ENCODE measurements at places on chromosomes 11 and 22.

DNA sequence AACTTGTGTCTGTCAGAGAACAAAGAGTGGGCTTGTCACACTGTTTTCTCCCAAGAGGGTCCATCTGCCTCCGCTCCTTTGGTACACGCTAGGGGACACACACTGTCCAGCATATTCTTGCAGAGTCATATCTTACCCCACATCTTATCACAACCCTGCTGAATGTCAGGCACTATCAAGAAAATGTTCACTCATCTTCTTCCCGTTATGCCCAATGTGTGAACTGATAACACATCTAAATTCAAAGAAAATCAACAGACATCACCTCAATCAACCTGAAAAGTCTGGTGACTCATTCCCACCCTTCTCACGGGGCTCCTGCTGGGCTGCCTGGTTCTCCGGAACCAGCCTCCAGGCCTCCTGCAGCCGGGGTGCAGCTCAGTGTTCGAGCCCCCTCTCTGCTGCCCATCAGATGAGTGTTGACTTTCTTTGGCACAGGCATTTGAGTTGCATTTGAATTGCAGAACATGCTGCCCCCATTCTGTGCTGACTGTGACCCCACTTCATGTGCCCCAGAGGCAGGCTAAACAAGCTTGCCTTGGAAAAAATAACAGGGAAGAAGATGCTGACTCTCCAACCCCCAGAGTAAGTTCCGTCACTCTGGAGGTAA, 19.4 kb downstream of the GRAP2 start:
- DNase-seq, result no peak

- DNase-seq, result no peak
Observed at GRCh38 chr11:109383306-109383705, 38.7 kb upstream of the C11orf87 start.

DNA sequence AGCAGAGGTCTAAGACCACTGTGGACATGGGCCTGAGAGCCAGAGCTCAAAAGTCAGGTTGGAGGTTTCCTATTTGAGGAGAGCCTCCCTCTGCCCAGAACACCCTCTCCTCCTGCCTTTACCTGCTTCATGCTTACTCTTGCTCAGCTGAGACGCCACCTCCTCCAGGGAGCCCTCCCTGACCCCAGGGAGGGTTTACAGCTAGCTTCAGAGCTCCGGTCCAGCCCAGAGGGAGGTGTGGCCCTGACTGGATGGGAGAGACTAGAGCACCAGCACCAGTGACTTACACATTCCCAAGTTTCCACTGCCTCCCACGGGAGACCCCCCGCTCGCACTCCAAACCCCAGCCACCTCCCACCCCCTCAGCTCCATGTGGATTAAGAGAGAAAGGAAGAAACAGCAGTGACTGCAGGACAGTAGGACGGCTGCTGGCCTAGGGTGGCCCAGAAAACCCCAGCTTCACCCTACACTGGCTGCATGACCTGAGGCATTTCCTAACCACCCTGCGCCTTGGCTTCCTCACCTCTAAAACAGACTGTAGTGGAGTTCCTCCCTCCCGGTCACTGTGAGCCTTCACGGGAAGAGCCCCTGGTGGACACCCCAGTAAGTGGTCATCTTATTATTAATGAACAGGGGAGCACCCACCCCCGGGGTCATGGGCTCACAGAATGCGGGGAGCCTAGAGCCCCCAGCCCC, 24.5 kb upstream of the PDGFB start:
- no peak for DNase-seq

- DNase-seq, result no peak
Observed at GRCh38 chr11:57144531-57145320, 37.0 kb upstream of the LRRC55 start.

DNA sequence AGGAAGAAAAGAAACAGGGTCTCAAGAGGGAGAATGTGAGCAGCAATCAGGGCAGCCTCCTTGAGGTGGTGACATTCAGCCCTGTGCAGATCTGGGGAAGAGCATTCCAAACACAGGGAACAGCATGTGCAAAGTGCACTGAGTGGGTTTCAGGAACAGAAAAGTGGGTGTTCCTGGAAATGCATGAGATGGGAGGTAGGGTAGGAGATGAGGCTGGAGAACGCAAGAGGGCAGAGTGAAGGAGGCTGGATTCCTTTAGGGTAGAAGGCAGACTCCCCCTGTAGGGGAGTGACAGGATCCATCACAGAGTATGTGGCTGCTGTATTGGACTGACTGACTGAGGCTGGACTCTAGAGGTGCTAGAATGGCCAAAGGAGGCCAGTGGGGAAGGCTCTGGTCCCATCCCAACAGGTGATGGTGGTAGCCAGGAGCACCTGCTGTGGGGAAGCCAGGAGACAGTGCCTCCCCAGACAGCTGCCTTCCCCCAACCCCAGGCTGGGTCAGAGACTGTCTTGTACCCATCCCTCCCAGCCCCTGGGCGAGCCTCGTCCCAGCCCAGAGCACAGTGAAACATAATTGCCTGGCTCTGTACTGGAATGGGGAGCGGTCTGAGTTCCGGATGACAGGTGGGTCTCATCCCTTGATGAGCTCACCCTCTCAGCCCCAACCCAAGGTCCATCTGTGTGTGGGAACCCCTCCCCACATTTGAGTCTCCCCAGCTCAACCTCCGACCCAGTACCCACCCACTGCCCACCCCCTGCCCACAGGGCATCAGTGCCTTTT, 419.4 kb downstream of the MN1 start:
- no peak for DNase-seq

GRCh38 chr11:57474803-57475115, 14.4 kb downstream of the RTN4RL2 start:
- DNase-seq, result no peak

- peak; percentile 25 for DNase-seq
Observed at GRCh38 chr22:35752863-35753189, 35.2 kb downstream of the APOL5 start.

DNA sequence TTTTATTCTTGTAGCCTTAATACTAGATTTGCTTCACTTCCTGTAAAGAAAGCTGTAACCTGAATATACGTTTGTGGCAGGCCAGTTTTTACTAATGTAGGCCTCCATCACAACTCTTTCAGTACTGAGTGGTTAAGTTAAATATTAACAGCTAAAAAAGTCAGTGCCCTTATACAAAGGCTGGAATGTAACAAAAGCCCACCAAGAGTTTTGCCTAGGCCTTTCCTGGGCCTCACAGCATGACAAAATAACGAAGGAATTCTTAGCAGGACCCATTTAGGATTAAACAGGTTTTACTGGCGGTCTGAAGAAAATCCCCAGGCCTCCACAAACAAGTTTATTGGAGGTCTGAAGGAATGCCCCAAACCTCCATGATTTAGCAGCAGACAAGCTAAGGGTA, 43.7 kb downstream of the PIWIL3 start:
- no peak for DNase-seq

GRCh38 chr22:29732883-29733282, 13.1 kb downstream of the CABP7 start:
- no peak for DNase-seq

- DNase-seq, result no peak
Observed at GRCh38 chr11:43934601-43935423, 7.6 kb upstream of the C11orf96 start.

DNA sequence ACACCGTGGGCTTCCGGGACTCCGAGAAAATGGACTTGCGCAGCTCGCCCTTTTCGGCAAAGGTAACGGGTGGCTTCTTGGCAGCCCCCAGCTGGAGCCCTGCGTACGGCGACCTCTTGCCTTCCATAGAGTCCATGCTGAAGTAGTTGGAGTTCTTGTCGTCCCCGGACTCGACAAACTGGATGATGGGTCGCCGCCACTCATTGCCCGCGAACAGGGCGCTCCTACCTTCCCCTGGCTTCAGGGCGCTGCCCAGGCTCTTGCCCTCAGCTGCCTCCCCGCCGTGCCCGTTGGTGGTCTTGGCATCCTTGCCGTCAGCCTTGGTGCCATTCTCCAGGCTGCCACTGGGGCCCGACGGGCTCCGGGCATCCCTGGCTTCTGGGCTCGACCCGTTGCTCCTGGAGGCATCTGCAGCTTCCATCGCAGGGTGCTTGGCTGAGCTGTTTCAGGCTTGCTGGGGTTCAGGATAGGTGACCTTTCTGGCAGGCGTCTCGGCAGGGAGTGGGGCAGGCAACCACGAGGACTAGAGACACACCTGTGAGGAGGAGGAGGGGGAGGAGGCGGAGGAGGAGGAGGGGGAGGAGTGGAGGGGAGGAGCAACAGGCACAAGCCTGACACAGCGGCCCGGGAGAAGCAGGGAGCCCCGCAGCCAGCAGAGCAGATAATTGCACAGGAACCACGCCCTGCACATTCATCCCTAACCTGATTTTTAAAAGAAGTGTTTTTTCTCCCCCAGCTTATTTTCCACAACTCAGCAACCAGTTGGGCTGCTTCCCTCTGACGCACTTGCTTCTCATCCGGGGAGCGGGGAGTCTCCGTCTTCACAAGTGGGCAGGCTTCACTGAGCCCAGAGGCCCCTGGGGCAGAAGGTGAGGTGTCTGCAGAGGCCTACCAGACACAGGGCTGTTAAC, at the start of gene TRIM29:
TRIM29 (minus strand) TSS at position 503 of the 911 bp plus-strand sequence; CDS start at position 421, 82 bp downstream.
- no peak for DNase-seq

- DNase-seq, result no peak
Observed at GRCh38 chr11:26112264-26112663, 219.7 kb upstream of the ANO3 start.

DNA sequence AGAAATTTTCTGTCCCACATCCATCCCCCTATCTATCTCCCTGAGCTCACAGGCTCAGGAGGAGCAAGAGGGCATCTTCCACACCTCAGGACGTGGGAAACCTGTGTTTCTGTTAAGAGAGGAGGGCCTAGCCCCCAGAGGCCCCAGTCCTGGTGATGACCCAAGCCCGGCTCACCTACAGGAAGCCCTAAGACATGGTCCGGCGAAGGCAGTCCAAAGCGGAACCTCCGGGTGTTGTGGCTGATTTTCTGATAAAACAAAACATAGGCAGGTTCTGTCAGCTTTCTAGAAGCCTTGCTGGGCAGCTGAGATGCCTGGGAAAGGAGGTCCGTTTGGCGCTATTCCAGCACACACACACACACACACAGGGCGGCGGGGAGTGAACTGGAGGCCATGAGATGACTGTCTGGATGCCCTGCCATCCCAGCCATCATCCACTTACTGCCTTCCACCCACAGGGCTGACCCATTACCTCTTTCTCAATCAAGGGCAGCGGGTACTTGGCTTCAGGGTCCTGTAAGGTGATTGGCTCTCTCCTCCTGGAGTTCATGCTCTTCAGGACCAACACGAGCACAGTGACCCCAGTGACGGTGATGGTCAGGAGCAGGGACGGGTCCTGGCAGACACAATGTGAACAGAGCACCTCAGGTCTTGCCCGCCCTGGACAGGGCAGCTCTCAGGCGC, 882 bp downstream of the CYB5R2 start:
- DNase-seq, result no peak

DNA sequence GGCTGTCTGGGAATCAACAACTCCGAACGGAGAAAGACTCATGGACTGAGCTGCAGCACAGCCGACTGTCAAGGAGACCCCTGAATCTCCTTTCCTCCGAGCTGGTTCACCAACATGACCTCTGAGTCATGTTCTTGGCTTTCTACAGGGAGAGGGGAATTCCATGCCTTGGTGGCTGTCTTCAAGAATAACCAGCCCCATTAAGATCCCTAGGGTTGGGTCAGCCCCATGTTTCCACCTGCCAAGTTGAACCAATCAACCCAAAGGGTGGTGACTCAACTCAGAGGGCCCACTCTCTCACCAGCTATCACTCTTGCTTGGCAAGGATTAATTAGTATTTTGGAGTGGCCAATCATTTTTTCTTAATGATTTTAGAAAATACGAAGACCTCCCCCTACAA, 28.3 kb upstream of the IGSF22 start:
- no peak for DNase-seq

Measured in EH (cell line).